Activated T-helper 2 cell treated with anti-CD3 and anti-CD28 coated beads, Interferon-gamma antibody, Interleukin-2, Interleukin-4, amounts not matched to agents 10 μg/mL and 5 μg/mL and 100 μg/mL, durations not matched to agents 14 hours and 24 hours and 36 hours (primary cell): ENCODE measurements at places on chromosomes 11 and 22.

DNA sequence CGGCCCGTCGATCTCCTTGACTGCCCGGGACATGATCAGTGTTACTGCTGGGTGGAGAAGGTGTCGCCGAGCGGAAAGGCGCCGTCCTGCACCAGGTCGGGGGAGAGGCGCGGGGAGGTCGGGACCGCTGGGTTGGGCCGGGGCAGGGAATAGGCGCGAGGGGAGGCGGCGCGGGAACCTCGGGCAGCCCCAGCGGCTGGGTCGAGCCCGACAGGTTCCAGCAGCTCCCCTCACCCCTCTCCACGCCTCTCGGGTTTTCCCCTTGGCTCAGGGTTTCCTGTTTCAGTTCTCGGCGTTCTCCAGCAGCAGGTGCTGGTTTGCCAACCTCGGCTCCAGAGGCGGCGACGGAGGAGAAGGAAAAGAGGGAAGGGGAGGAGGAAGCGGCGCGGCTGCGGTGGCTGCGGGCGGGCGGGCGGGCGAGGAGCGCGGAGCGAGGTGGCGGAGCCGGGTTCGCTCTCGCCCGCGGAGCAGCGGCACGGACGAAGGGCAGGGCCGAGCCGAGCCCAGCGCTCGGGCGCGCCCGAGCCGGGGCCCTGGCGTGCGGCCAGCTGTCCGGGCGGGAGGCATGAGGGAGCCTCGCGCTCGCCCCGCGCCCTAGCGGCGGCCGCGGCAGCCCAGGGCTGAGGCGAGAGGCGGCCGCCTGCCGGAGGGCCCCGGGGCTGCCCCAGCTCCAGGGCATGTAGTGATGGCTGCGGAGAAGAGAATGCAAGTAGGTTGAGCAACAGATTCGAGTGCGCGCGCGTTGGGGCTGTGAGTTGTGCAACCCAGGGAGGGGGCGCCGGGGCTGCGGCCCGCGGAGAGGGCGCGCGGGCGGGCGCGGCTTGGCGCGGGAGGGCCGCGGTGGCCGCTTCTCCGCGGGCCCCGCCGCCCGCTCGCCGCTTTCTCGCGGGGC lies at the start of gene ZC3H12C:
ZC3H12C (plus strand) TSS at position 878 of the 892 bp plus-strand sequence. CDS start 20 bp downstream, outside the sequence.
- peak; percentile 38 for DNase-seq

GRCh38 chr11:60761436-60762190 lies 4.9 kb downstream of the MS4A15 start:
- no peak for DNase-seq

DNA sequence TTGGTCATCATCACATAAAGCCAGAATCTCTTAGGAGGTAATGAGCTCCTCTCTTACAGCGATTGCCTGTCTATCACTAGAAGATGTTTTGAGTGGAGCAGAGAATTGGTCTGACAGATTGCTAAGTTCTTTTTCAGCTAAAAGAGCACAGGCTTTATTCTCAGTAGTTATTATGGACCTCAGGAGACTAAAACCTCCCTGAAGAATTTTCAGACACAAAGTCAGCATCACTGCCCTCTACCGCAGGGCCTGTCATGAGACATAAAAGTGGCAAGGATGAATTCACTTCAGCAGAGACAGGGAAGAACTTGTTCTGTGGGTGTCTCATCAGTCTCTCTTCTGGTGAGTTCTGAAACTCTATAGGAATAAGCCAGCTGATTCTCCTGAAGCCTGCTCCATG lies at the start of gene OR51I2:
OR51I2 (plus strand) TSS at position 301 of the 400 bp plus-strand sequence. CDS start 4,166 bp downstream, outside the sequence.
- no peak for DNase-seq

GRCh38 chr22:43905681-43906080 lies 13.9 kb upstream of the PNPLA5 start:
- no peak for DNase-seq

DNA sequence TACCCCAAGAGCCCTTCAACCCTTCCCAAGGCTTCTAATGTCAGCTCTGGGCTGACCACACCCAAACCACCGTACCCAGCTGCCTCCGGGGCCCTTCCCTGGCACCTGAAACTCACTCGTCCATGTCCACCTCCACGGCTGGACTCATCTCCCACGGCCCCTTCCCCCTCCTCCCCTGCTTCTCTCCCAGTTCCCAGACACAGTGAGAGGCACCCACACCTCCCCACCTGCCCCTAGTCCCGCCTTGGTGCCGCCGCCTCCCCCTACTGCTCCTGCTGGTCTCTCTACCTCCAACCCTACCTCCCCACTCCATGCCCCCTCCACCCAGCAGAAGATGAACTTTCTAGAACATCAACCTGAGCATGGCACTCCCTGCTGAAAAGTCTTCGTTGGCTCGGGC lies 39.5 kb downstream of the ELFN2 start:
- no peak for DNase-seq

DNA sequence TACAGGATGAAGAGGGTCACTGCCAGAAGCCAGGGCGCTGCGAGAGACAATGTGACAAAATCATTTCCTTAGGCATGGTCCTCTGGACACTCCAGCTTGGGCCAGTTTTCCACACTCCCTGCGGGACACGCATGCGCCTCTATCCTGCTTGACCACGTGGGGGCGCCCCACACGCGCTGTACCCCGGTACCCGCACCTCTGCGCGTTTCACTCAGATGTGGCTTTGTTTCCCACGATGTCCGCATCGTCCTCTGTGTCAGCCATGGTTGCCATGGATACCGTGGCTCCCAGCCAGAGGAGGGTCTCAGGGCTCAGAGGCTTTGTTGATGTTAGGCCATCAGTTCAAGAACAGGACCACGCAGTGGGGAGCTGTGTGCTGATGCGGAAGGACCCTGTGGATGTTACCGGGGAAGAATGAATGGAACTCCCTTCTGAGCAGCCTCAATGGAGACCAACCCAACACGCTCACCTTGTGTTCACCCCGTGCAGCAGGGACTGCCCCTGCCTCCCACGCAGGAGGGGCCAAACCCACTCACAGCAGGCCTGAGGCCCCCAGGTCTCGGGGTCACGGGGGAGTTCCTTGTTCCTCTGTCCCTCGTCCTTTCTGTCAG lies 101.1 kb upstream of the SLC22A12 start:
- peak; percentile 24 for DNase-seq

- peak; percentile 81 for DNase-seq
Measured at GRCh38 chr22:21567456-21568346, at the start of gene UBE2L3. Gene UBE2L3, plus strand, starts transcription at chr22:21567714. Its CDS starts 31 bp downstream, at chr22:21567745.

GRCh38 chr11:69167916-69168691 lies 12.4 kb downstream of the SMIM38 start:
- DNase-seq = no peak

DNA sequence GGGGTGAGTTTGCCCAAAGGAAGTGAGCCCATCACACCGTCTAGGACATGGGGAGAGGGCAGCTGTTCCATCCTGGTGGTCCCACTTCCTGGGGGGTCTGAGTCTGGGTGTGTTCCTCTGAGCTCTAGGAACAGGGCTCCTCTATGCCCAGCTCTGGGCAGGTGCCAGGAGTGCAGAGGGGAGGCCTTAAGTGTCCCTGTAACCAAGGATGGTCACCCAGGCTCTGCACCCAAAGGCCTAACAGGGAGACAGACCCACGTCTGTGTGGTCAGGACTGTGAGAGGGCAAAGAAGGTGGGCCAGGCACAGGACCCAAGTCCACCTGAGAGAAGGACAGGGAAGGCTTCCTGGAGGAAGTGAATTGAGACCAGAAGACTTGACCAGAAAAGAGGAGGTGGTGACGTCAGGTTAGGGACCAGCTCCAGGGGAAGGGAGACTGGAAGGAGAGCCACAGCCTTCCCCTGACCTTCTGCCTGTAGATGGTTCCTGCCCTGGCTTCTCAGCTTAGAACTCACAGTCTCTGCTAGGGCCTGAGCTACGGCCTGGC lies 11.3 kb upstream of the TCF20 start:
- DNase-seq = no peak

DNA sequence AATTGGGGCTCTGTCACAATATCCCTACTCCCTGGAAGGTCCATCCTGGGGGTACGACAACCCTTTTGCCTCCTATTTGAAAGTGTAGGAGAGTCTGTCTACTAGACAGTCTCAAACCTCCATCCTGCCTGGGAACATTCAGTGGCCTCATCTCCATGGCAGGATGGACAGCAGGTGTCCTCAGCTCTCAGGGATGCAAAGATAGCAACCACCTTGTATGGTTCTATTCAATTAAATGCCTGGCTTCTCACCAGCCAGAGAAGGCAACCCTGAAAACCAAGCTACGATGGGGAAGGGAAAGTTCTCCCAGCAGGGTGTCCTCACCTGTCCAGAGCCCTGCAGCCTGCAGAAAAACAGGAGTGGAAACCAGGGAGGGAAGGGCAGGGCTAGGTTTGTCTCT lies 164.9 kb downstream of the MIAT start:
- no peak for DNase-seq

DNA sequence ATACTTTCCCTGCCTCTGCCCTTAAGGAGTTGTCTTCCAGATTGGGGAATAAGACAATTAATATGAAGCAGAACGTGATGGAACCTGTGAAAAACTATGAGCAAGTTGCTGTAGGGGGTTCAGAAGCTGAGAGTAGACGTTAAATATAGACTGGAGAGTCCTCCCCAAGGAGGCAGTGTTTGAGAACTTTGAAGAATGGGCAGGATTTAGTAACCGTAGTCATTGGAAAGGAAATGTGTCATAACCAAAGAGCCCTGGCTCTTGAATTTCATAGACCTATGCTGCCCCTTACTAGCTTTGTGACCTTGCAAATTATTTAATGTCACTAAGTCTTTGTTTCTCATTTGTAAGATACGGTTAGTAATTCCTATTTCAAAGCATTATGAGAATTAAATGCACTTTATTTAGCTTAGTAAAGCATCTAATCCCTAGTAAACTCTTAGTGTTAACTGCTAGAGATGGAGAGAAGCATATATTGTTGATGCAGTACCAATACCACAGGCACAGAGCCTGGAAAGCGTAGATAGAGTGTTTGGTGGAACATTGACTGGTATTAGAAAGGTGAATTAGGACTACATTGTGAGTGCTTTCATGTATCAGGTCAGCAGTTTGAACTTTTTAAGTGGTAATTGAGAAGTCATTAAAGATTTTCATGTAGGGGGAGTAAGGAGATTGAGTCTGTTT lies 54.1 kb downstream of the MCAM start:
- DNase-seq = no peak

DNA sequence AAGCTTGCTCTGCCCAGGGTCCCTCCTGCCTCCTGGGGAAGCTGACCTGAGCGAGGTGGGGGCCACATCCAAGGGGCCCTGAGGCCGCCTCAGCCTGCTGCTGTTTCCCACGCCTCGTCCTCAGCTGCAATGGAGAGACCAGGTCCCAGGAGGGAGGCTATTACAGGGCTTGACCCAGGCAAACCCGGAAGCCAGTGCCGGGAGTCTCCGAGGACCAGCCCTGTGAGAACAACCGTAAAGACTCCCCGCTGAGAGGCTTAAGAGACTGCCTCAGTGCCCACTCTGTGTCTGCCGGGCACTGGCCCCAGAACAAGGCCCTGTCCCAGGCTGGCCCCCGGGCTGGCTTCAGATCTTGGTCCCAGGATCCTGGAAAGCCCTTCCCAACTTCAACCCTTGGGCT lies 124.3 kb upstream of the FGF3 start:
- no peak for DNase-seq

DNA sequence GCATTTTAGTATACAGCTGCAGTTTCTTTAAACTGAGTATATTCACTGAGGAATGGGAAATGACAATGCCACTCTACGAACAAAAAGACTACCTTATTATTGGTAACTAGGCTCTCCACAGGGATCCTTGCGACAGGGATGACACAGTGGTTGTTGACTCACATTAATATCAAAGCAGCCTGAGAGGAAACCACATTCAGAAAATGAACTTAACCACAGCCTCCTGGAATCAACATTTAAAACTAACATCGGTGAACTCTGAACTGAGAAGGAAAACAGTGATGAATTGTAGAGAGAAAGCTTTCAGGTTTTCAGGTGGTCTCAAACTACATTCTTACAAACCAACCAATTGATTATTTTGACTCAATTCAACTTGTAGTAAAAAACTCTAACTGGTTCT lies 90.3 kb upstream of the MTMR2 start:
- DNase-seq = peak; percentile 26

DNA sequence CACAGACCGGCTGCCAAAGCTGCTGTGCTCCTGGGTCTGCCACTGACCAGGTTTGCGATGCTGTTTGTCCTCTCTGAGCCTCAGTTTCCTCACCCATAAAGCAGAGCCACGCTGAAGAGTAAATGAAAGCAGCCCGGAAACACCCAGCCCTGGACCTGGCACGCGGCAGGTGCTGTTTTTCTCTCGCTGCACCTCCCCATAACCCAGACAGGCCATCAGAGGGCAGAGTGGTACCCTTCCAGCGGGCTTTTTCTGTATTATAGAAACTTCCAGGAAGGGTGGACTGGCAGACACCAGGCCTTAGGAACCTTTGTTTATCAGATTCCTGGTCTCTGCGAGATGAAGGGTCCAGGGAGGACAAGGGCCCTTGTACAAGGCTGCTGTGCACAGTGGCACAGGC lies 17.9 kb upstream of the FGF19 start:
- no peak for DNase-seq

GRCh38 chr11:1548221-1549070 lies 23.6 kb downstream of the DUSP8 start:
- no peak for DNase-seq

DNA sequence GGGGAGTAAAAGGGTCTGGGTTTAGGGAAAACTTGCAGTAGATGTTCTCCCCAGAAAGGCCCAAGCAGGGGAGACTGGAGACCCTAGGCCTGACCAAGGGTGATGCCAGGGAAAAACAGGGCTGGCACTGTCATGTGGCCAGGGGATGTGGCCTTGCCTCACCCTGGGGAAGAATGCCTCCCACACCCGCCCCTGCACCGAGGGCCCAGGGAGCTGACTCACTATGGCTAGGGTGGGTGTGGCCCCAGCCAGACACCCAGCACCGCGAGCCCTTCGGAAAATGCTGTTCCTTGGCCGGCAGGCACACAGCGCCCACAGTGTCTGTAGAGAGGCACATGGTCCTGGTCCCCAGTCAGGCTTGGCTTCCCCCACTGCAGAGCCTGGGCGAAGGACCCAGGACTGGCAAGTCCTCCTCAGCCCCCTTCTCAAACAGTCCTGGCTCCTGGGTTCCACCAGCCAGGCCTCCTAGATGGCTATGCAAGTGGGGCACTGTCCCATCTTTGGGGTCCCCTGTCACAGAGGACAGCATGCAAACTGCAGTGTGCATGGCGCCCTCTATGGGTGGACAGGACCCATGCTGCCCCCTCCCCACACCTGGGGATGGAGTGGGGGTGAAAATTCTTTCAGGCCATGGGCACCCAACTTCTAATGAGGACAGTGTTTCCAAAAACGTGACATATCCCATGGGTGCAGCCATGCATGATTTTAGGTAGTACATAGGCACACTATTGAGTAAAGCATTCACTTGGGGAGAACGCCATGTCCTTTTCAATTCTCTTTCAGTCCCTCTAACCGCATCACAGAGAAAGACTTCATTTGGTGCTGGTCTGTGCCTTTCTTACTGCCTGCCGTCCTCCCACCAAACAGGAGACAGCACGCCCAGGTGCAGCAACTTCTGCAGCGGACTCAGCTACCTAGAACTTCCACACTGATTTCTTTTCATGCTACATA lies 15.2 kb downstream of the TMPRSS5 start:
- no peak for DNase-seq

- DNase-seq = no peak
Measured at GRCh38 chr11:84922212-84922805, 704.8 kb downstream of the DLG2 start.

GRCh38 chr11:44651535-44652155 lies 75.1 kb upstream of the TSPAN18 start:
- DNase-seq = no peak

- peak; percentile 76 for DNase-seq
Measured at GRCh38 chr11:57424792-57425564, 1.9 kb downstream of the SLC43A3 start.
